ENCODE measurements at places on chromosomes 2 and 18.

DNA sequence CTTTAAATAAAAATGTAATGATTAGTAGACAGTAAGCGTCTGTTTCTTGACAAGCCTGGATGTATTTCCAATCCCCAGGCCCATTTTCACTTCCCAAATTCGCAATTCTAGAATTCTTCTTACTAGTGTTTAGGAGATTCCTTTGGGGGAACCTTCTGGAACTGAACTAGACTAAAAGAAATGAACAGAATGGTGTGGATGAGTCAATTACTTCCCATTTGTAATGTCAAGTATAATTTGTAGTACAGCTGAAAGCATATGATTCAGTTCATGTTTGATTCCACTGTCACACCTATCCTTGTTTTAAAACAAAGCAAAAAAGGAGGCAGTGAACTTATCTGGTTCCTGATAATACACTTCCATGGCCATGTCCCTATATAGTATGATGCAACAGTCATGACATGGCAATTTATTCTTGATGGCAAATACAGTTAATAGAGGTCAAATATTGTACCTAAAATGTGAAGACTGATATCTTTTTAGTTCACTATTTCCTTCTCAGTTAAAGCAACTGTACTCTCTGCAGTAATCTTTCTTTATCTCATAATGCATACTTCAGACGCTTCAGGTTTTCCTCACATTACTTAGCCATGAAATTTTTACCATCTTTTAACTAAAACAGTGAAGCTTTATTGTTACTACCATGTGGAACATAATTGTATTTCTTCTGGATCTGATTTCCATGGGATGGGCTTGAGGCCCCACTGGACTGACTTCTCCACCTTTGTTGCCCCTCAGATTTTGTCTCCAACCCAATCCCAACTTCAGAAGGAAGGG is 2.0 kb downstream of the IDH1 start:
- DNase-seq: no peak

DNA sequence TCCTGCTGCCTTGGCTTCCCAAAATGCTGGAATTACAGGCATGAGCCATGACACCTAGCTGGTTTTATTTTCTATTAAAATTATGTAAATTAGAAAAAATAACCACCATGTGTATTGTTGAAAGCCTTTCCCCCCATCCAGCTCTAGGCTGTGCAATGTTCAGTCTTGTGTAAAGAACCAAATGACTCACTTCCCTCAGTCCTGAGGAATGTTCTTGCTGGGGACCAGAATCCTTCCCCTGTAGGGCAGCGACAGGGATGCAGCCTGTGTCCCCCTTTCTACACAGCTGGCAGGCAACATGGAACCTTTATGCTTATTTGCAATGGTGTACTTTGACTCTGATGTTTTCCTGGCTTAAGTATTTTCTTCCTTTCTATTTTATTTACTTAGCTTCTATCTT is 29.4 kb downstream of the AOX1 start:
- DNase-seq: no peak

DNA sequence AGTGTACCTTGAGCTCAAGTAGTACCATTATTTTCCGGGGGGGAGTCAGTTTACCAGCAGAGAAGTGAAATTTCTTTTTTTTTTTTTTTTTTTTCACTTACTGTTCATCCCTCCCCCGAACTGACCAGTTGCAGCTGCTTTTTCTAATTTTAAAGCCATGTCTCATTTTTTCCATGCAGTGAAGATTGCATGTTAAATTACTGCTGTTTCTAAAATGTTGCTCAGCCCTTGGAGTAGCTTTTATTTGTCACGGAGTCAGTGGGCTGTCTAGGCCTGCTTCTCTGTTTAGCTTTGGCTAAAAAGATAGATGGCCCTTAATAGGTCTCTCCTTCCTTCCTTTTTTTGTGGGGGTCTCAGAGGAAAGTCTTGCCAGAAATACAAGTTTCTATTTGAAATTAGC is 70.2 kb downstream of the NGEF start:
- DNase-seq: no peak

DNA sequence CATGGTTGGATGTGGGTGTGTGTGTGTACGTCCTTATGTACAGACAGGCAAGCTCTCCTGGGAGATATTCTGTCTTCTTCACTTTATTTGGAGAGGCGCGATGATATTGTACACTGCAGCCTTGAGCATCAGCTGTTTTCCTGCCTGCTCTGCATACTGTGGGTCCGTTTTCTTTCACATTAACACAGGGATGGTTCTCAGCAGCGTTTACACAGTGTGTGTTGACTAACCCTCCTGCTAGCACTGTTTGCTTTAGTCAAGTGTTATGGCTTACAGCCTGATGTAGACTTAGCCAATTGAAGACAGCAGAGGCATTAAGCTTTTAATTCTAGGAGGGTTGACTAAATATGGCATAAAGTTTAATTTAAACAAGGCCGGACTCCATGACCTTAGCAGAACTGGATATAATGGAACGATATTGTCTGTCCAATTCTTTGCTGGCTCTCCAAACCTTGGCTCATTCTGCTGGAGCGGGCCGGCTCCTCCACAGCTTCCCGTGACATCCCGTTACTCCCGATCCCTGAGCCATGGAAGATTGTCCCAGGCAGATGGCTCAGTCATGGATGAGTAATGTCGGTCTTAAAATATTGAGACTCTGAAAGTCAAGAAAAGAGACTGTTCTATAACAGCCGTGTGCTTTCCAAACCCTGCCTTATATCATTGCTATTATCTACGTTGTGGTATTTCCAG is 134.7 kb downstream of the TPGS2 start:
- no peak for DNase-seq

- no peak for DNase-seq
These were observed 280.6 kb upstream of the PARD3B start for GRCh38 chr2:204264621-204265140.

GRCh38 chr2:105490956-105491355 is 92.1 kb upstream of the FHL2 start:
- DNase-seq: no peak

DNA sequence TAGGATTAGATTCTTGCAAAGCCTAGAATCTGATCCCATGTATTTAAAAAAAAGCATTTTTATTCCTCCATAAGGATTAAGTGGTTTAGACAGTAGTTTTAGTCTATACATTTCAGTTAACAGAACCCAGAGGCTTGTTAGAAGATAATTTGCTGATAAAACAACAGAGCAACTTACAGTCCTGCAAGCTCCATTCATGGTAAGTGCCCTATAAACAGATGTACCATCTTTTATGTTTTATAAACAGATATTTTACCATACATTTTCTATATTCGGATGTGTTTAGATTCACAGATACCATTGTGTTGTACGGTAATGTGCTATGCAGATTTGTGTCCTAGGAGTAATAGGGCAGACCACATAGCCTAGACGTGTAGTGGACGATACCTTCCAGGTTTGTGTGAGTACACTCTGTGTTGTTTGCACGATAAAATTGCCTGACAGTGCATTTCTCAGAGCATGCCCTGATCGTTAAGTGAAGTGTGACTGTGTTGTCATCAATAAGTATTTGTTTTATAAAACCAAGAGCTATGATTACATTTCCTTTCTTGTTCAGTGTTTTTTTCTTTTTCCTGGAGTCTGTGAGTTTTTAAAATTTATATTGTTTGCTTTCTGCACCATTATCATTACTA is 54.2 kb downstream of the CERS6 start:
- DNase-seq: no peak
